ENCODE measurements at places on chromosomes 3 and 15. TPM values are rescaled to one million over a fixed set of nuclear protein-coding genes. Genes with fewer than 3 reads are reported as not detected.

CADM2 gene
- 0.40 TPM for total RNA-seq

PIK3CA gene
- total RNA-seq = 19.0 TPM

NAALADL2 gene
- total RNA-seq = 0.48 TPM

RAD51 gene
- total RNA-seq = 69.6 TPM

GOLGA8S gene
- not detected for total RNA-seq

ABI3BP gene
- total RNA-seq = 0.12 TPM

MNS1 gene
- total RNA-seq = 1.4 TPM

NPAP1 gene
- total RNA-seq = not detected

GRK7 gene
- not detected for total RNA-seq

ISG20 gene
- total RNA-seq = 108 TPM

APOD gene
- not detected for total RNA-seq

TYRO3 gene
- total RNA-seq = 1.1 TPM
